ENCODE measurements at places on chromosomes 1 and 21.

DNA sequence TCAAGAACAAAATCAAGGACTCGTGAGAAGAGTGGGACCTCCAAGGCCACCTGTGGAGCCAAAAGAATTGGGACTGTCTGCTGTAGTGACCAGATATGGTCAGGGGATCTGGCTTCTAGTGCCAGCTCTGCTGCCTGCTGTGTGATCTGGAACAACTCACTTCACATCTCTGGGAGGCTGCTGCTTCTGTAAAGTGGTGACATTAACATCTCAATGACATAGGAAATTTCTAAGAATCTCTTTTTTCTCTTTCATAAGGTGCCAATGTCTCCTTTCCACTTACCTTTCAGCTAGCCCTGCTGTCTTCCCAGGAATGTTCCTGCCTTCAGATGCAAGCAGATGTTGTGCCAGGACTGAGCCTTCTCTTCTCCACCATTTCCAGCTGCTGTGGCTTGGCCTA, 5.0 kb upstream of the SRSF4 start:
- DNase-seq: no peak

GRCh38 chr1:33346533-33346926, 25.6 kb upstream of the A3GALT2 start:
- DNase-seq: no peak

- DNase-seq: no peak
Measured at GRCh38 chr1:206835186-206835585, 30.2 kb upstream of the IL20 start.

GRCh38 chr1:11882814-11883538, 24.2 kb upstream of the NPPB start:
- DNase-seq: no peak

DNA sequence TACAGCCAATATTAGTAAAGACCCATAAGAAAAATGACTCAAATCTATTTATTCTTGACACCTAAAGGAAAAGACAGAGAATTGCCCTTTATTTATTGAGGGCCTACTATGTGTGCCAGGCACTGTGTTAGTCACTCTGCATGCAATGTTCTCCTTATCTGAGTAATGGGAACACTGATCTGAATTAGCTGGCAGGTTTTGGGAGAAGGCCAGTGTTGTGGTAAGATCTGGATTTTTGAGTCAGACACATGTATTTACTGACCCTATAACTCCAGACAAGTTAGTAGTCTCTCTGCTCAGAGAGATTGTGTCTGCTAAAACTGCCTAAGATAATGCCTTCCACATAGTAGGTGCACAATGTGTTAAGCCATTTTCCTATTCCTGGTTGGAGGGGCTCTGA, 17.3 kb downstream of the LCE4A start:
- no peak for DNase-seq

- DNase-seq: peak; percentile 97
Measured at GRCh38 chr1:224356685-224357625, at the start of gene CNIH4. Gene CNIH4, plus strand, starts transcription at chr1:224356879. Its CDS starts 46 bp downstream, at chr1:224356925.

- DNase-seq: no peak
Measured at GRCh38 chr1:29240986-29241385, 4.7 kb downstream of the PTPRU start.

GRCh38 chr1:237671262-237671661, 219.5 kb downstream of the ZP4 start:
- DNase-seq: no peak

DNA sequence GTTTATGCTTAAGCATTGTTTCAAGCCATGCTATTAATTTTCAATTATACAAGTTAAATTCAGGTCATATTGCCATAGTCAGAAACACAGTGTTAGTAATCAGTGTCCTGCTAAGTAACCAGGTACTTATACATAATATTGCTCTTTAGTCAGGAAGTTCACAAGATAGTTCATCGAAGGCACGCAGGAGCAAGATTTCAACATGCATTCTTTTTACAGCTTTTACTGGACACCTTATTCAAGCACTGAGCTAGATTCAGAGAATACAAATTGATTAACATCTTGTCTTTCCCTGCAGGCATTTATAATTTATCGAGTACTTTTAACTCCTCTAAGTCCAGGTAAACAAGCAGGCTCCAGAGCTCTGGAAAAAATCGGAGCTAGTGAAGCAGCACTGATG, 202.3 kb upstream of the BRINP3 start:
- DNase-seq: no peak

DNA sequence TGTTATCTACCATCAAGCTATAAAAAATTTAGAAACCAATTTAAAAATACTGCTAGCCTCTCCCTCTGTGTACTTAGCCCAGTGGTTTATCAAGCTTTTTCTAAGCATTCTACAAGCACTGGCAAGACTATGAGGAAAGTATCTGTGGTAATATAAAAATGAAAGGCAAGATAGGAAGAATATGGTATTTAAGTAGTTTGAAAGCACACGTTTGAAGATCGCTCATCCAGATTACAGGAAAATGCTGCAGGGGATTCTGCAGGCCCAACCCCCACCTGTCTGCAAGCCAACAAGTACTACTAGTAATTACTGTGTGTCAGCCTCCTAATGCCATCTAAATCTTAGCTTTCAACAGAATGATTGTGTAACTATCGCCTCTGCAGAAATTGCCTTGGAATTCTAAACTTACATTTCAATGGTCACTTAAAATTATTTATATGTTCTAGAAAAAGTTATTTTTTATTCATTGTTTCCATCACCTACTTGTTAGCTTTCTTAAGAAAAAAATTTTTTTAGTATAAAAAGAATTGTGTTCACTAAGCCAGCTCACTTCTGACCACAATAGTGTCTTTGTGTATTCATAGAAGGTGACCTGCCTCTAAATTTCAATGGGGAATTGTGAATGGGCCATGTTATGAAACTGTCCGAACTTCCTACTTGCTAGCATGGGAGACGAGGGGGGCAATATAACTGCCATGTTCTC, 8.5 kb downstream of the ERRFI1 start:
- DNase-seq: no peak

DNA sequence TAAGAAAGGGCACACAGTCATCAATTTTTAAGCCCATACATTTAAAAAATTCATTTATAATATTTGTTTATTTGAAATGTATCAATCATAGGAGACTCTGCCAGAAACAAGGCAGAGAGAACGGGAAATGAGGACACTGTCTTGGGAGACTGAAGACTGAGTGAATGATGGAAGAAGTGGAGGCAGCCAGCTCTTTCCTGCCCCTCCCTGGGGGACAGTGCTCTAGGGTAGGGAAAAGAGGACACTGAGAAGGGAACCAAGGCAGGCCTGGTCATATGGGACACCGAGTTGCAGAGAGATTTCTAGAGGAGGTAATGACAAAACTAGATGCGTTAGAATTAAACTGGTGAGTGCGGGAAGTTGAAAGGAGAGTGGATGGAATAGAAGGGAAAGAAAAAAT, 31.6 kb downstream of the EEIG2 start:
- DNase-seq: no peak

DNA sequence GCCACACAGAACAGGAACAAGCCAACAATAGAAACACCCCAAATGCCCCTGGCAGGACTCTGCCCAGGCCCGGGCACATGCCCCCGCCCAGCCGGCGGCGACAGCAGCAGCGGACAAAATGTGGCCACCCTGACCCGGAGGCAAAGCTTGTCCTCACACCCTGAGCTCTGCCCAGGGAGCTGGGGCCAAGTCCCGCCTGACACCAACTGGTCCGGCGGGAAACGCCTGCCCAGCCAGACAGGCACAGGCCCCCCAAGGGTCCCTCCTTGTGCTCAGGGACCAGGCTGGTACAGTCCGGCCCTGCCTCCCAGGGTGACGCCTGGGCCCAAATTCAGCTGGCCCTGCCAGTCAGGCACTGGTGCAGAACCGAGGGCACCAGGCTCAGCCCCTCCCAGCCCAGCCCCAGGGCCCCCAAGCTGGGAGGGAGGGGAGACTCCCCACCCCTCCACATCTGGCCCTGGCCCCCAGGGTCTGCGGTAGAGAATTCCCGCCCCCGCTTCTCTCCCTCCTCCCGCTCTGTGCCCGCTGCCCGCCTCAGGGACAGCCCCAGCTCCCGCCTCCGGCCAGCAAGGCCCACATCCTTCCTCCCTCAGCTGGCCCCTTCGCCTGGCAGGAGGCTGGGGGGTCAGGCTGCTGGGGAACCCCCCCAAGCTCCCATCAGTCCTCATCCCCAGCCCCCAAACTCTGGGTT, 2.0 kb downstream of the AHDC1 start:
- DNase-seq: no peak

- no peak for DNase-seq
Measured at GRCh38 chr21:34886240-34887104, 162.6 kb downstream of the RUNX1 start.

DNA sequence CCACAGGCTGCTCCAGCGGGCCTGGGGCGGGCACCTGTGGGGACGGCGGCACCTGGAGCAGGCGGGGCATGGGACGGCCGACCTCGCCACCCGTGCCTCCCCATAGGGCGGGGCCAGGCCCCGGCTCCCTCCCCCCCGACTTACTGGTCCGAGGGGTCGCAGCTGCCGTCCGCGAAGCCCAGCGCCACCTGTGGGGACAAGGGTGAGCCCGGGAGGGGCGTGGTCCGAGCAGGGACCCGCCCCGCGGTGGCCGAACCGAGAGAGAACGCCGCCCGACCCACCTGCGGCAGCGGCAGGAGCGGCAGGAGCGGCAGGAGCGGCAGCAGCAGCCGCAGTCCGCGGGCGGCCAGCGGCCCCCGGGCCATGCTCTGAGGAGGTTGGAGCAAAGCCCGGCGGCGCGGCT, at the start of gene TMEM52:
Gene TMEM52, minus strand, starts transcription at position 379 of the 403 bp plus-strand sequence. Its CDS starts 14 bp downstream, at position 365.
- no peak for DNase-seq

- no peak for DNase-seq
Measured at GRCh38 chr1:11680270-11681070, 478 bp downstream of the MAD2L2 start.

- no peak for DNase-seq
Measured at GRCh38 chr1:187053876-187054275, 225.1 kb downstream of the PLA2G4A start.

- no peak for DNase-seq
Measured at GRCh38 chr1:224762701-224763100, 146.6 kb downstream of the CNIH3 start.

DNA sequence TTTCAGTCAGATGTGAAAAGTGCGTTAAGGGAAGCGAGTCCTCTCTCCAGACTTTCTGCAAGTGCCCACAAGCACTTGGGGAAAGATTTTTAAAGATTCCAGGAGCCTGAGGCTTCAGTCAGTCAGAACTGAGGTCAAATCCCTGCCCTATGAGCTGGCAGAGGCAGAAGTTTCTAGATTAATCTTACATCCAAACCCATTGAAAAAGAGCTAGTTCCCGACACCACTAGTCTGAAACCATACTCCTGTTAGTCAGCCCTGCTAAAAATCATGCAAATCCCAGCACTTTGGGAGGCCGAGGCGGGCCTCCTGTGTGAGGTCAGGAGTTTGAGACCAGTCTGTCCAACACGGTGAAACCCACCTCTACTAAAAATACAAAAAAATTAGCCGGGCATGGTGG, 21.0 kb downstream of the RSPH1 start:
- no peak for DNase-seq

- no peak for DNase-seq
Measured at GRCh38 chr1:1246577-1247340, at the start of gene C1QTNF12. Gene C1QTNF12, minus strand, starts transcription at chr1:1246722. Its CDS starts 32 bp downstream, at chr1:1246690.

- no peak for DNase-seq
Measured at GRCh38 chr1:192343344-192343743, 26.6 kb downstream of the RGS21 start.

- no peak for DNase-seq
Measured at GRCh38 chr21:39867198-39867650, at the start of gene PCP4. Gene PCP4, plus strand, starts transcription at chr21:39867438. Its CDS starts 64 bp downstream, at chr21:39867502.

GRCh38 chr1:192527950-192528349, 47.6 kb upstream of the RGS1 start:
- DNase-seq: no peak

GRCh38 chr1:171310661-171311087, 3.3 kb upstream of the FMO4 start:
- DNase-seq: no peak

DNA sequence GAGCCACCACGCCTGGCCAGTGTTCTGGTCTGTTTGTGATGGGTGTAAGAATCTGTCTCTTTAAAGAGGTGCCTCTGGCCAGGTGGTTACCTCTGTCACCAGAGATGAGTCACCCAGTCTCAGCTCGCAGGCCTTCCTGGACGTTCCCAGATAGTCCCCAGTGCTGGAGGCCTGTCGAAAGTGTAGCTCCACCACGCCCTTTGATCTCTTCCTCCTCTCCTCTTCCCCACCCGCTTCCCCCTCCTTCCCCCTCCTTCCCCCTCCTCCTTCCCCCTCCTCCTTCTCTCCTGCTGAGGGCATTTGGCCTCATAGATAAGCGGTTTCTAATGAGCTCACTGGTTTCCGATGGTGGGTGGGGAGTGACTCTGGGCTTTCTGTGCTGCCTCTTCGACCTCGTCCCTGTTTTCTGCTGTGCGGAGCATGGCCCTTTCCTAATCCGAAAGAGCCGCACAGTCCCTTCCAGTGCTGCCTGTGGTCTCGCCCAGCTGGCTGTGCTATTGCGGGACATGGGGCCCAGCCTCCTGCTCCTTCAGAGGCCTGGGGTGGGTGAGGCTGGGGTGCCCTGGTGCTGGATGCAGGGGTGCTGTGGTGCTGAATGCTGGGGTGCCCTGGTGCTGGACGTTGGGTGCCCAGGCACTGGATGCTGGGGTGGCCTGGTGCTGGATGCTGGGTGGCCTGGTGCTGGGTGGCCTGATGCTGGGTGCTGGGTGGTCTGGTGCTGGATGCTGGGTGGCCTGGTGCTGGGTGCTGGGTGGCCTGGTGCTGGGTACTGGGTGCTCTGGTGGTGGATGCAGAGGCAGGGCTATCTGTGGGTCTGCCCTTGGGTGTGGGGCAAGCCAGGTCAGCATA, 19.2 kb downstream of the AGPAT3 start:
- DNase-seq: peak; percentile 35

- DNase-seq: no peak
Measured at GRCh38 chr1:118859999-118860398, 128.1 kb downstream of the TBX15 start.

DNA sequence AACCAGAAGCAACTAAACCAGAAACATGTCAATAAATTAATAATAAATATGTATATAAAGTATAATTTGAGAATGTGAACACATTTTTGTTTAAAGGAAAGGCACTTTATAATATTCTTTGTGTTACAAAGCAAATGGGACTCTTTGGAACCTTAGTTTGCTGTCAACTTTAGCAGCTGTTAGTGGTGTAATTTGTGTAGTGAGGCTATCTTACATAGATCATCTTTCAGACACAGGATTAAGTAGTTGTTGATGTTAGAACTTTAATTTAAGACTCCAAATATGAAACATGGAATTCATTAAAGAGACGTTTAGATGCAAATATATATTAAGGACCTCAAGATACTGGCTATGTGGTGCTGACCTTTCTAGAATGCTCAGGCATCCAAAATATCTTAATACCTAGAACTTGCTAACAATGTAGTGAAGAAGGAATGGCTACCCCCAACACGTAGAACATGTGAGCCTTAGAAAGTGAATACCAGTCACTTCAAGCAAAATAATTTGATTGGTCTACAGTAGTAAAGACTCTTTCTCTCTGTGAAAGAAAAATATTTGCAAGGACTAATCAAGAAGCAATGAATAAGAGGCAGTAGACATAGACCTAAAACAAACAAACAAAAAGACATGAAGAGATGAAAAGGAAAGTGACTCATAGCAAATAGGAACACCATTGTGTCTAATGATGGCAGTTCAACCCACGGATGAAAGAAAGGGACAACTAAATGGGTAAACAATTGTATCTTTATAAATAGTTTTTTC, 811.4 kb downstream of the USP25 start:
- no peak for DNase-seq

Measured in T-helper 2 cell (primary cell).